ENCODE measurements at places on chromosomes 6 and 20.

GRCh38 chr6:29943053-29943966, 978 bp downstream of the HLA-A start:
- DNase-seq = no peak

DNA sequence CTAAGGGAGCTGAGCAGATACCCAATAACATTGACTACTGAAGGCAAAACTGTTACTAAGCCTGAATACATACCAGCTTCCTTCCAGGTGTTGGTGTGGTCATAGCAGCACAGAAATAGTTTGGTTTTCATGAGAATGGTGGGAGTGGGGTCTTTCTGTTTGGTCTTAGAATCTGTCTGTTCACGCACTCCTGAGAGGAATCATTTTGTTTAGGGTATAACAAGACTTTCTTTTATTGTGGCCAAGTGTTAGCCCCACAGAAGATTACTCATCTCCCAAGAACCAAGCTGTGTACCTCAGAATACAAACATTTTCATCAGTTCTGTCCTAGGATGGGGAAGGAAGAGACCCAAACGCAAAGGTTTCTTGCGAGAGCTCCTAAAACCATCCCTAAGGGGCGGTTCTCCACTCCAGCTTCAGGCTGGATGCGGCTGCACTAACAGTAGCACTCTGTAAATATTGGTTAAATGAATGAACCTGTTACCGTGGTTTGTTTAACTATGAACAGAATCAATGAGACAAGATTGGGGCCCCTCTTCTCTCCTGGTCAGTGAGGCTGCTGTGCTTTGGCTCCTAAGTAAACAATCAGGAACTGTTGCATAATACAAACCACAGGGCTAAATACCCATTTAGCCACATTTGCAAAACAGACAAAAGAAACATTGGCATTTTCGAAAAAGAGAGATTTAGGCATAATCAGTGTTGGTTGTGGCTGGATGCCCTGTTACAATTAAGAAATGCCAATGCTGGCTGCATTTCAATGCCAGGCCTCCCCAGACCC, 44.9 kb downstream of the SNAP25 start:
- DNase-seq = no peak

DNA sequence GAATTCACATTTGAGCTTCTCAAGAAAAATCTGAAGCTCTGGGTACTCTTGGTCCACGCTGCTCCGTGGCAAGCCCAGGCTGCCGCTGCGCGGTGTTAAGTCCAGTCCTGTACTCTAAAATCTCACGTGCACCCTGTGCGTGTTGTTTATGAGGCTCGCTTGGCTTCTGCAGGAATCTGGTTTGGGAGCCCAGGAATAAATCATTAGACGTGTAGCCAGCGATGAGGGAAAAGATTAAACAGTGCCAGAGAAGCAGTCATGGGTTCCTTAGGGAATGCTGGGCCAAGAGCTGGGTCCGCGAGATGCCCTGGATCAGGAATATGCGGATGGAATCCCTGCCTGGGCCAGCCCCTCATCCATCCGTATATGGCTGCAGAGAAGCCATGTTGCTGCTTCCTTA, 87.3 kb downstream of the KCNB1 start:
- DNase-seq = no peak

DNA sequence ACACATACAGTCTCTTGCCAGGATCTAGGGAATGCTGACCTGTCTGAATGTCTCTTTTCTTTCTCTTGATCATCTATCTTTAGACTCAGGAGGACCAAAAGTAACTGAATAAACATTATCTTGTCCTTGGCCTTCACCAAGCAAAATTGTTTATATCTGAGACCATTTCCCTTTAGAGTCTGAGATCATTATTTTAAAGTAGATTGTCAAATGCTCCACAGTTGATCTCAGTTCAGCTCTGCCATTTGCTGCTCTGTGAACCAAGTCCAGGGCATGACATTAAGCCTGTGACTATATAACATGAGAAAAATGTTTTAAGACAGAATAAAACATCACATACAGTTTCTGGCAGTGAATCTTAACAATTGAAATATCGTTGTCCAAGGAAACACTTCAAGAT, 148.3 kb upstream of the NRSN1 start:
- DNase-seq = no peak

- no peak for DNase-seq
These were observed 87.1 kb downstream of the CDC5L start for GRCh38 chr6:44474643-44475042.

GRCh38 chr6:82570083-82570482, 206.5 kb downstream of the TPBG start:
- no peak for DNase-seq

DNA sequence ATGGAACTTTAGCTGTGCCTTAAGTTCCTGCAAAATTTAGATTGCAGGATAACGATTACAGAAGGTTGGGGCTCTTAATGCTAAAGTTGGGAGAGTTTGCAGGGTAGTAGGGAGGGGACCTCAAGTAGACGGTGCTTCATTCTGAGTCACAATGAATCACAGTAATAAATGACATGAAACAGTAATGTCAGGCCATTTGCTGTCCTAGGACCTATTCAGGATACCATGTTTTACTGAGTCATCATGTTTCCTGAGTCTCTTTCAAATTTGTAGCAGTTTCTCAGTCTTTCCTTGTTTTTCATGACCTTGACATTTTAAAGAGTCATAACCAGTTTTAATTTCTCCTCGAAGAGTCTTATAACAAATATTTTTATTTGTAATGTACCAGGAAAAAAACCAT, 406.9 kb upstream of the MAP3K7 start:
- DNase-seq = no peak

DNA sequence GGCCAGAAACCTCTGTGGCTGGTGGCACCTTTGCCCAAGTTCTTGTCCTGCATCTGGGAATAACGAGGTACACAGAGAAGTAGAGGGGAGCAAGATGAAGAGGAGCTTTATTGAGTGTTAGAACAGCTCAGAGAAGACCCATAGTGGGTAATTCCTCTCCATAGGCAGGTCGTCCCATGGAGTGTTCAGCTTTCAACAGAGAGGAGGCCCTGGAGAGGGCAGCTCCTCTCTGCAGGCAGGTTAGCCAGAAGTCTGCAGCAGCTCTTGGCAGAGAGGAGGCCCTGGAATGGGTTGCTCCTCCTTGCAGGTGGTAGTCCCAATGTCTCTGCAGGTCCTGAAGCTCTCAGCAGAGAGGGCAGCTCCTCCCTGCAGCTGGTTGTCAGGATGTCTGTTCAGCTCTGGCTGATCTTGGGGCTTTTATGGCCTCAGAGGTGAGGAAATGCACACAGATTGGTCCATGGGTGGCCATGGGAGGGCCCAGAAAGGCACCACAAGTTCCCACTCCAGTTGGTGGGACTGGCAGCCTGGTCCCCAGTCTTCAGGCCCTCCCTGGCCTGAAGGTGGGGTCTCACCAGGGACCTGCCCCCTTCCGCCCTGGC, 89.0 kb downstream of the IPCEF1 start:
- DNase-seq = no peak

- peak; percentile 35 for DNase-seq
These were observed 15.8 kb upstream of the RNF182 start for GRCh38 chr6:13908955-13909381.

- no peak for DNase-seq
These were observed 13.2 kb upstream of the FUT9 start for GRCh38 chr6:96002576-96002910.

- DNase-seq = peak; percentile 87
These were observed 34.0 kb downstream of the CPNE5 start for GRCh38 chr6:36805096-36805797.

- DNase-seq = no peak
These were observed 301.3 kb upstream of the TCF21 start for GRCh38 chr6:133587546-133588160.

DNA sequence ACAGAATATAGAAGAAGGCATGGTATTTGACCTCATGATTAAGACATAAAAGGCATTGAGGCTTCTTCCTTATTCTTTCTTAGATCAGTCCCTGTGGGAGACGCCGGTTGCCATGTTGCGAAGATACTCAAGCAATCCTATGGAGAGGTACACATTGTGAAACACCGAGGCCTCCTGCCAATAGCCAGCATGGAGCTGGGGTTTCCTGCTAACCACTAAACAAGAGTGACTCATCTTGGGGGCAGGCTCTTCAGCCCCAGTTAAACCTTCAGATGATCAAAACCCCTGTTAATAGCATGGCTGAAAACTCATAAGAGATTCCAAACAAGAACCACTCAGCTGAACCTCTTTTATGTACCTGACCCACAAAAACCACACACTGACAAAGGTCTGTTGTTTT, 478.8 kb downstream of the CD83 start:
- no peak for DNase-seq

DNA sequence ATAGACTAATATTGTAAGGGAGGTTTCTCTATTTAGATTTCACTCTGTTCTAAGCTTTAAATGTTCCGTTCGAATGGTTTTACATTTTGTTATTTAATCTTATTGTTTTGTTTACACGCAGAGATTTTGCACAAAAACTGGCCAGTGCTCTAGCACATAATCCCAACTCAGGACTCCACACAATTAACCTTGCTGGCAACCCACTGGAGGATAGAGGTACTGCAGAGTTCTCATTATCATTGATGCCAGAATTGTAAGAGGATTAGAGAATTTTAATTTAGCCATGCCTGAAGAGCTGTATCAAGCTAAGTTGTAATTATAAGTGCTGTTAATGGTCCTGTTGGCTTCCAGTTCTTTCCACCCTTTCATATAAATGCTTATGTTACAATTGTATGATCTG, 179.7 kb upstream of the SCGN start:
- DNase-seq = peak; percentile 24
